ENCODE measurements at places on chromosomes 7 and 10.
A peak's percentile ranks its signal among the peaks of the same experiment; 100 is the strongest.

GRCh38 chr10:79060641-79061255, 8.0 kb upstream of the ZMIZ1 start:
- no peak for DNase-seq

- peak; percentile 48 for DNase-seq
Measured at GRCh38 chr7:131105799-131106680, 221.6 kb upstream of the MKLN1 start.

DNA sequence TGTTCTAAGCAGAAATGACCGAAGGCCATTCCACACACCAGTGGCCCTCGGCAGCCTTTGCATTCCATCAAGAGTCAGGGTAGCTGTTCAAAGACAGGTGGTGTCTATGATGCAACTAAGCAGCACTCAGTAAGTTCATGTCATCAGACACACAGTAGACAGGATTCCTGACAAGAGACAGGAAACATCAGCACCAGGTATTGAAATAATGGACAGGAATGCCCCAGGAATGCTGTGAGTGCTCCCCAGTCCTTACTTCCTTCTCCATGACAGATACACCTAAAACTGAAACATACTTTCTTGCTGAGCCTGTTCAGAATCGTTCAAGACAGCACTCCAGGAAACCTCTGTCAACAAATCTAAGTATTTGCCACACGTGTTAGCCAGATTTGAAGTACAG, 204.4 kb downstream of the TPST1 start:
- no peak for DNase-seq

- DNase-seq: no peak
Measured at GRCh38 chr7:36742911-36743775, 18.8 kb upstream of the AOAH start.

GRCh38 chr10:58219875-58220274, 47.8 kb downstream of the IPMK start:
- no peak for DNase-seq

DNA sequence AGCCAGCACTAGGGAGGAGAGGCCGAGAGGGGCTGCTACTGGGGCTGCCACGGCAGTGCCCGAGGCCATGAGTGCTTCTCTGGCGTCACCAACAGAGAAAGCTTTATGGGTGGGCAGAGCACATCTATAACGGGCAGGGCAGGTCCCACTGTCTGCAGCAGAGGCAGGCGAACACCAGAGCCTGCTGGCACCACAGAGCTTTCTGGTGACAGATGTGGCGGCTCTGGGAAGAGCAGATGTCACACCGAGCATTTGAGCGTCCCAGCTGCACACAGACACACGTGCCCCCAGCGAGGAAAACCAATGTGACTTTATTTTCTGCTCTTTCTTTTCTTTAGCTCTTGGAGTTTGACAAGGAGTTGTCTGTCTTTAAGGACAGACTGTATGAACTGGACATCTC, 20.5 kb downstream of the NKX6-2 start:
- DNase-seq: no peak

- no peak for DNase-seq
Measured at GRCh38 chr10:89792187-89792586, 90.8 kb downstream of the KIF20B start.

GRCh38 chr10:31605426-31605825, 286.4 kb downstream of the ZEB1 start:
- no peak for DNase-seq

DNA sequence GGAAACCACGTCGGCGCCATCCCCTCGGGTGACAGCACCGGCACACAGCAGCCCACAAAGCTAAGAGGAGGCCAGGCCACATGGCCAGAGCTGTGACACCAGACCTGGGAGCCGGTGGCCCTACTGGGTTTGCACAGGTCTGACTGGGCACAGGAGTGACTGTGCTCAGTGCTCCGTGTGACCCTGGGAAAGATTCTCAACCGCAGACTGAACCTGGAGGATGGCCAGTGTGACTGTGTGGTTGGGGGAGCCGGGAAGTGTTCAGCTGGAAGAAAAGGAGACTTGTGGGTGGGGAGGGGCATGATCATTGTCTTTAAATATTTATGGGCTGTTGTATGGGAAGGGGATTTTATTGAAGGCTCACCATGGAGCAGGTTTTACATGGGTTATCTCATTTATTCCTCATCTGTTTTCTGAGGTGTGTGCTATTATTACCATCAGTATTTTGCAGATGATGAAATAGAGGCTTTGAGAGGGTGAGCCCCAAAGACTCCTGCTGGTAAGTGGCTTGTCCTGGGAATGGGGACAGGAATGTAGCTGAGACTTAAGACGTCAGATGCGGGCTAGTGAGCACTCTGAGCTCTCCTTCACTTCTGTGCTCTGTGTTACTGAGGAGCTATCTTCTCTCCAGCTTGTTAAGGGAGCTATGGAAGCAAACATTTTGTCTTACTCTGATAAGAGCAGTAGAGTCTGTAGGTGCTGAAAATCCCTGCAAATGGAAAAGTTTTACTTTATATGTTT, 127.5 kb downstream of the TMEM178B start:
- no peak for DNase-seq

- no peak for DNase-seq
Measured at GRCh38 chr10:127945341-127945758, 38.4 kb downstream of the PTPRE start.

- no peak for DNase-seq
Measured at GRCh38 chr7:39051707-39052106, 74.0 kb downstream of the POU6F2 start.

- DNase-seq: no peak
Measured at GRCh38 chr7:9776900-9777299, 1196.8 kb upstream of the PHF14 start.

DNA sequence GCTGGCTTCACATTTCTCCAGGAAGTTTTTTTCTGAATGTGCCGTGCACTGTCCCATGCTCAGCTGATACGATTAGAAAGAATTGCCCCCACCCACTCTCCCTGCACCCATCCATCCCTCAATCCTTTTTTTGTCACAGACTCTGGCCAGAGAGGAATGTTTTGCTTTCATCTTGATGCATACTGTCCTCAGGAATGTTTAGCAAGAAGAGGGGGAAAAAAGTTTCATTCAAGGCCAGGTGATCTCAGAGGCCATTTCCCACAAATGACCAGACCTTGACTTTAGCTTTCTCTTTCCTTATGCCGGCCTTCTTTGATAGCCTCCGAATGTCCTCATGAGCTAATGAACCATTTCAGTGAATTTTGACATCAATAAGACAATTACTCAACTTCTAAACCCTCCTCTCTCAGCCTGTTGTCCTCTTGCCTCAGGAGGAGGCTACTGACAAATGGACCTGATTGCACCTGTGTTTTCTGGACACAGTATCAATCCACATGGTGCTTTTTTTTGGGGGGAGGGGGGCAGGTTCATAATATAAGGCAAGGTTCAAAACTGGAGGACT, 105.0 kb upstream of the KLF6 start:
- no peak for DNase-seq

- DNase-seq: no peak
Measured at GRCh38 chr7:1046722-1047679, 2.7 kb downstream of the GPR146 start.

DNA sequence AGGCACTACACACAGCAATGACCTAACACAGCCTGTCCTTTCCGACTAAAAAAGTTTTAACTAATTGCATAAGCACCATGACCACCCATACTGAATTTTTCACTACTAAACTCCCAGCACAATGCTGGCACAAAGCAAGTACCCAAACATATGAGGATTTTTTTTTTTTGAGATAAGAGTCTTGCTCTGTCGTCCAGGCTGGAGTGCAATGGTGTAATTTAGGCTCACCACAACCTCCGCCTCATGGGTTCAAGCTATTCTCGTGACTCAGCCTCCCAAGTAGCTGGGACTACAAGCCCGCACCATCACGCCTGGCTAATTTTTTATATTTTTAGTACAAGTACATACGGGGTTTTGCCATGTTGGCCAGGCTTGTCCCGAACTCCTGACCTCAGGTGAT, 5.1 kb downstream of the UBE2H start:
- no peak for DNase-seq

DNA sequence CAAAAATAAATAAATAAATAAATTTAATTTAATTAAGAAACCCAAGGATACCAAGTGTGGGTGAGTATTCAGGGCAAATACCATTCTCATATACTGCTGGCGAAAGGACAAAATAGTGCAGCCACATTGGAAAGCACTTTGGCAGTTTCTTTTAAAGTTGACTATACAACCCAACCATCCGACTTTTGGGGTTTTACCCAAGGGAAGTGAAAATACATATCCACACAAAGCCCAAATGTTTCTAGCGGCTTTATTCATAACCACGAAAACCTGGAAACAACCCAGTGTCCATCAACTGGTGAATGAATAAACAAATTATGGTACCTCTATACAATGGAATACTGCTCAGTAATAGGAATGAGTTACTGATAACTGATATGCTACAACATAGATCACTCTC, 36.2 kb upstream of the OGDHL start:
- no peak for DNase-seq

DNA sequence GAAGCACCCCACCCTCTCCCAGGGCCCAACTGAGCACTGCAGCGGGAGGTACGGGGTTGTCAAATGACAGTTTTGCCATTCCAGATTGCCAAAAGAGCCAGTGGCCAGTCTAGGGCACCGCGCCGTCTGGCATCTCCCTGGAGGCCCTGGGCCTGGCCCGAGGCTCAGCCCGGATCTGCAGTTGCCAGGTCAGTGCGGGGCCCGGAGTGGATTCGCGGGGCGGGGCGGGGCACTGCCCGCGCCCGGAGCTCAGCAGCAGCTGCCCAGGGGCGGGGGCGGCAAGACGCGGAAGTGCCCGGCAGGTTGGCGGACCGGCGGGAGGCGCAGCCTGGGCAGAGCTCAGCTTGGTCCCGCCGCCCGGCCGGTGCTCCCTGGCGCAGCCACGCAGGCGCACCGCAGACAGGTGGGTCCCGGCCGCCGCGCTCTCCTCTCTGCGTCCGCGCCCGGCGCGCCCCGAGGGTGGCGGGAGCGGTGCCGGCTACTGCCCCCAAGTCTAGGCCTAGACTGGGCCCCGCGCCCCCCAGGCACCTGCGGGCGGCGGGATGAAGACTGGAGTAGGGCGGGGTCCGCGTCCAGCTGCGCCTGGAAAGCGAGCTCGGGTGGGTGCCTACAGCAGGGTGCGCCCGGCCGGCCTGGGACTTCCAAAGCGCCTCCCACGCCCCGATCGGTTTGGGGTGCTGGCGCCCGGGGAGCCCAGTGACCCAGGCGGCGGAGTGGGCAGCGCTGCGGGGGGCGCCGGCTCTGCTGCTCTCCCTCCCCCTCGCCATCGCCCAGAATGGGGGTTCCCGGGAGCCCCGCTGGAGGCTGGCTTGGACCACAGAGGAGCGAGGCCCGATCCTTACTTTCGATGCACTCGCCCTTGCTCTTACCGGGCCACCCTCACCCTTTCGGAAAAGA, at the start of gene IRF5:
IRF5 (plus strand) TSS at position 281 of the 897 bp plus-strand sequence. CDS start 4,155 bp downstream, outside the sequence.
- peak; percentile 31 for DNase-seq

DNA sequence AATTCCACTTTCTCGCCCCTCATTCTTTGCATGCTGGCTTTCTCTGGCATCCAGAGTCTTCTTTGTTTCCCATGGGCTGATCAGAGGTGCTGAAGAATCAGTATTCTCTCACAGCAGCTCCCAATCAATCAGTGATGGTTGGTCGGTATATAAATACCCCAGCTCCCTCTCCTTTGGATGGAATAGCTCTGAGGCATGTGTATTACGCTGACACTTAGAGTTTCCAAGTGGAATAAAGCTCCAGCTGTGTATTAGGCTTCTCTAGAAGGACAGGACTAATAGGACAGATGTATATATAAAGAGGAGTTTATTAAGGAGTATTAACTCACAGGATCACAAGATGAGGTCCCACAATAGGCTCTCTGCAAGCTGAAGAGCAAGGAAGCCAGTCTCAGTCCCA, 218.3 kb upstream of the GRB10 start:
- no peak for DNase-seq

DNA sequence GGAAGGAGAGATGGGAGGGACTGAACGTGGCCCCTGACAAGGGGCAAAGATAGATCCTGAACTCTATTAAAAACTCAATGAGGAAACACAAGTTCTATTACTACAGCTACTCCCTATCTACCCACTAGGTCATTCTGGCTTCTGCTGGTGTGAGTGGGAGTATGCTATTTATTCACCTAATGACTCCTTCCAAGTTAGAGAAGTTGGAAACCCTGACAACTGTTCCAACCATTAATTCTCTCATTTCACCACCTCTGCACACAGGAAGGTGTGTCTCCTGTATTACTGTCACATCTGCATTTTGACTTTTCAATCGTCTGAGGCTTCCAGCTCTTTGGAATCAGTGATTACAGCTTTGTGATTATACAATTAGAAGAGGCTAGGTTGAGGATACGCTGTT, 169.4 kb upstream of the ADO start:
- DNase-seq: no peak

GRCh38 chr10:17250736-17251135, 22.7 kb downstream of the VIM start:
- no peak for DNase-seq
